ENCODE measurements at places on chromosomes 2 and 18.

- no peak for DNase-seq
These were observed 83.0 kb downstream of the CCDC138 start for GRCh38 chr2:108869542-108869941.

GRCh38 chr2:203586206-203586605 lies 51.1 kb upstream of the RAPH1 start:
- DNase-seq: no peak

- no peak for DNase-seq
These were observed 34.0 kb downstream of the TMEM185B start for GRCh38 chr2:120189189-120189588.

GRCh38 chr2:109306190-109306589 lies 177.2 kb downstream of the SH3RF3 start:
- no peak for DNase-seq

- DNase-seq: no peak
These were observed 97.4 kb upstream of the STK17B start for GRCh38 chr2:196268538-196269338.

DNA sequence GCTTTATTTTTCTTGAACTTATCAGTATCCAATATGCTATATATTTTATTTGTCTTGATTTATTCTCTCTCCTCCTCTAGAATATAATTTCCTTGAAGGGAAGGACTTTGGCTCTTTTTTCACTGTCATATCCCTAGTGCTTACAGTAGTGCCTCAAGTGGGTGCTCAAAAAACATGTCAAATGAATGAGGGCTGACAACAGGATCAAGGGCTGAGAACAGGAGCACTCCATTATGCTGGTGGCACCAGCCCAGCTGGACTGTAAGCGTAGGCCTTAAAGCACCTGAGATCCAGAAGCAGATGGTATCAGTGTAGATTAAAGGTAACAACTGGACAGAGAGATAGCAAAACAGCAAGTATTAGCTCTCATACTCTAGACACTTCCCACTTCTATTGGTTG lies 46.3 kb downstream of the PMS1 start:
- no peak for DNase-seq

GRCh38 chr2:123513351-123513750 lies 511.7 kb upstream of the CNTNAP5 start:
- DNase-seq: no peak

- peak; percentile 71 for DNase-seq
These were observed 17.1 kb downstream of the KRCC1 start for GRCh38 chr2:88038263-88039105.

GRCh38 chr18:23938043-23938756 lies 76.4 kb upstream of the TTC39C start:
- DNase-seq: no peak

GRCh38 chr2:28233164-28233676 lies 159.4 kb upstream of the FOSL2 start:
- no peak for DNase-seq

GRCh38 chr2:230984393-230985220 lies 11.3 kb upstream of the SPATA3 start:
- DNase-seq: no peak

GRCh38 chr2:233133239-233133638 lies 73.1 kb downstream of the INPP5D start:
- DNase-seq: no peak

DNA sequence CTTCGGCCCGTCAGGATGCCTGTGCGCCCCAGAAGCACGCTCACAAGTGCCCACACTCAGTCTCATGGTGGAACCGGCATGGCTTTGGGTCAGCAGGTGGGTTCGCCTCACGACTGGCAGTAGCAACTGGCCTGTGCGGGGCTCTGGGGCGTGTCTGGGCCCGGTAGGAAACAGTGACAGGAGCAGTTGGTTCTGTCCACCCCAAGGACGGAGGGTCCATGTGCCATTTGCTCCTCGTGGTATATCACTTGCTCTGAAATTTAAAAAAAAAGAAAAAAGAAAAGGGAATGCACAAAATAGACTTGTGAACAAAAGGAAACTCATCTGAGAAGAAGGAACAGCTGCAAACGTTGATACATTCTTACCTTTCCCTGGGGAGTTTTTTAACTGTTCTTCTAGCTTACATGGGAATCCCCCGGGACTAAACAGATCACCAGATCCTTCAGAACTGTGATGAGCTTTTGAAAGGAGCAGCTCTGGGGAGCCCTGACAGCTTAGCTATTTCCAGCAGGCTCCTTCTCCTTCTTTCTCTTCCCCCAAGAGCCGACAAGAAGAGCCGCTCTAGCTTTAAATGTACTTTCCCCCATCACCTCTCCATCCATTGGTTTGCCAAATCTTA lies 42.8 kb downstream of the TRAPPC12 start:
- DNase-seq: no peak

- no peak for DNase-seq
These were observed 55.1 kb downstream of the ATP8B1 start for GRCh38 chr18:57747809-57748680.

DNA sequence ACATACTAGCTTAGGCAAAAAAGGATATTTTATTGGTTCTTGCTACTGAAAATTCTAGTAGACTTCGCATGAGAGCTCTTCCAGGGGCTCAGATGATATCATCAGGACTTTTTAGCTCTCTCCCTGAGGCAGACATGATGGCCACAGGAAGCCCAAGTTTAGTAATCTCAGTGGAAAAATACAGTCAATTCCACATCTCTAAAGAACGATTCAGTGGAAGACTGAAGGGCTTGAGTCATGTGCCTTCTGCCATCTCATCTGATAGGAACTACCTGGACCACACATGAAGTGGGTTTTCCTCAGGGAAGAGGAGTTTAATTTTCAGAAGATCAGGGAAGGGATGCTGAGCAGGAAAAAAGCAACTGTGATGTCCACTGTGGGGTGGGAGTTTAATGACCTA lies 117.3 kb downstream of the TTC27 start:
- DNase-seq: no peak

DNA sequence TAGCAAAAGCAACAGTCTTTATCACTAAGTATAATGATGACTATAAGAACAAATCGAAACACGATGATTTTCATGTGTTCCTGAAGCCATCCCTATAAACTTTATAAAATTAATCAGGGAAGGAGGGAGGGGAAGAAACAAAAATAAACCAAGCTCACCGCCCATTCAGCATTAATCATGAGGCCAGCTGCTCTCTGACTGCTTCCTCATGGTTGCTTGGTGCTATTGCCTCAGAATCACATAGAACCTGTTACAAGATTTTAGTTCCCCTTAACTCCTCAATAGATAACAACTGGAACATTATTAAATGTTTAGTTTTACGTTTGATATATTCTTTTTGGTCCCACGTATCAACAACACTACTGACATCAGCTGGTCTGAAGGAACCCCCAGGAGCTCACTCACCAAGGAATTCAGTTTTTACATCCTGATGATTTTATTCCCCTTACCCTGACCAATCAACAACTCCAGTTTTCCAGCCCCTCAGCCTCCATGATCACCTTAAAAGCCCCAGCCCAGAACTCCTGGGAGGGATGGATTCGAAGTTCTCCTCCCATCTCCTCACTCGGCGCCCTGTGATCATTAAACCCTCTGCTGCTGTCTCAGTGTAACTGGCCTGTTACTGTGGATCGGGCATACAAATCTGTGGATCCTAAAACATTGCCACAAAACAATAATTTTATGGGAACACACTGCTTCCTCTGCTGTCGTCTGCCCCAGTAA lies 10.6 kb upstream of the HNRNPLL start:
- no peak for DNase-seq

GRCh38 chr2:162369551-162369950 lies 25.6 kb downstream of the GCA start:
- DNase-seq: no peak

DNA sequence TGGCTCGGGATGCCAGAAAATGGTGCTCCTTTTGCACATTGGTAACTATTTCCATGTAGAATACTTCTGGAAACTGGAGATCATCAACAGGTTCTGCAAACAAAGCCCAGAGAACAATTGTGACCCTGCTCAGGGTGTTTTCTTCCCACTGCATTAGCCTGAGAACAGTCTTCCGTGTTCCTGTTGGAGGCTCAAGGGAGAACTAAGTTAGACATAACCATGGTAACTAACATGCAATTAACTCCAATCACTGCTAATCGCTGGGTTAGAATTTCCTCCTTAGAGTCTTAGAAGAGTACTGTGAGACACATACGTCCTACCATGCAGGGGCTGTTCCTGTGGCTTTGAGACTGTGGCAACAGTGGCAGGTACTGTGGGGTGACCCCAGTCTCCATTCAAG lies 36.0 kb upstream of the PDIA6 start:
- DNase-seq: no peak

DNA sequence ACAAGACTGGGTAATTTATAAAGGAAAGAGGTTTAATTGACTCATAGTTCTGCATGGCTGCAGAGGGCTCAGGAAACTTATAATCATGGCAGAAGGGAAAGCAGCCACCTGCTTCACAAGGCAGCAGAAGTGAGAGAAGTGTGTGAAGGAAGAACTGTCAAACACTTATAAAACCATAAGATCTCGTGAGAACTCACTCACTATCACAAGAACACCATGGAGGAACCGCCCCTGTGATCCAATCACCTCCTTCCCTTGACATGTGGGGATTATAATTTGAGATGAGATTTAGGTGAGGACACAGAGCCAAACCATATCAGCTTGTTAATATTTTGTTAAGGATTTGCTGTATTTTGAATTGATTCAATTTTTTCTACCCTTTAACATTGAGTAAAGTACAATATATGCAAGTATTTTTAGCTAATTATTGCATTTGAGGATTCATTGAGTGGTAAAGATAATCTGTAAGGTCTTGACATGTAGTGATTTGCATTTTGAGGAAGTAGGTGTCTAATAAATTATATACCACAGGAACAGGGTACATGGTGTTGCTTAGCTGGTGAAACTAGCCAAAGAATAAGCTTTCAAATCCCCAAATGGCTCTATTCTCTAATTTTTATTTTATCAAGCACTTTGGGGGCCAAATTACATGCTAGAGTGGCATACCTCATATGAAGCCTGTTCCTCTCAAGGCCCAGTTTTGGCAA lies 3.9 kb upstream of the C2orf69 start:
- no peak for DNase-seq

- no peak for DNase-seq
These were observed 54.5 kb downstream of the PLEKHM3 start for GRCh38 chr2:207970826-207971180.

- DNase-seq: no peak
These were observed 85.9 kb downstream of the SKA1 start for GRCh38 chr18:50460716-50461115.

- DNase-seq: no peak
These were observed 4.6 kb downstream of the CHST10 start for GRCh38 chr2:100412881-100413321.

GRCh38 chr2:4979111-4979510 lies 713.1 kb upstream of the SOX11 start:
- no peak for DNase-seq

DNA sequence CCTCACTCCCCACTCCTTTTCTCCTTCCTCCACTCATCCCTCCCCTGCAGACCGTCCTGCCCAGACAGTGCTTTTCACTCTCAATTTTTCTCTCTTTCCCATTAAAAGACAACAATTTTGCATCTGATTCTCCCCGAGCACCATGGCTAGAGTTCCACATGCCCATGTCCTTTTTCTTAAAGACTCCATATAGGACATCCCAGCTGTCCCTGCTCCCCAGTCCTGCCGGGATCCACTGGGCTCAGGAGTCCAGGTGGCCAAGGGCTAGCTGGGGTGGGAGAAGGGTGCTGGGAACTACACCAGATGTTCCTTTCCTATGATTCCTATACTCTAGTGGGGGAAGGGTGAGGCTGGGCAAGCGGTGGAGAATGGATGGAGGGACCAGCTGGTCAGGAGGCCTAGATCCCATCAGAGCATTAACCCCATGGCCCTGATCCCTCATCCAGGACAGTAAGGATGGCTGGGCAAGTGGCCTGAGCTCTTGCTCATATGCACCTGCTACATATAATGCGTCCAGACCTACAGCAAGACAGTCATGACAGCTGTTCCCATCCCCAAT lies 52.8 kb upstream of the RMDN2 start:
- DNase-seq: no peak

- no peak for DNase-seq
These were observed 35.0 kb upstream of the GLI2 start for GRCh38 chr2:120700659-120701058.

- DNase-seq: no peak
These were observed 53.4 kb downstream of the DSC3 start for GRCh38 chr18:30989141-30989540.

DNA sequence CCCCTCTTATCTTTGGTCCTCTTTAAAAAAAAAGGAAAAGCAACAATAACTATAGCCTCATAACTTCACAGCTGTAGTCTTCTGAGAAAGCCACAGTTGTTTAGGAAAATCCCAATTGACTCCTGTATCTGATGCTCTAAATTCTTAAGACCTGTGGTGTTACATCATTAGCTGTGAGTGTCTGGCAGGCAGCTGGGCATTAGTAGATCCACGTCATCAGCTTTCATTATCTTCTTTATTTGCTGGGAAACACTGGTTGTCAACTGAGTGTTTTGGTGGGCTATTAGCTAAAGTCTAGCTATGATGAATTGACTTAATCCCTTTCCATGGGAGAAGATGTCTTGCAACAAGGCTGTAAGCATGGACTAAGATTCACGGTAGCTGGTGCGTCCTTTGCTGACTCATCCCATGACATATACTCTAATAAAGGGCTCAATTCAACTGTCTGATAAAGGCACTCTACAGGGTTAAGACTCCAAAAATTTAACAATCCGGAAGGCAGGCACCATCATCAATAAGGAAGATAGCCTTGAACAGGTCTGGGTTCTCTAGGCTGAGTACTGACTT lies 517.2 kb downstream of the PLCL1 start:
- no peak for DNase-seq

DNA sequence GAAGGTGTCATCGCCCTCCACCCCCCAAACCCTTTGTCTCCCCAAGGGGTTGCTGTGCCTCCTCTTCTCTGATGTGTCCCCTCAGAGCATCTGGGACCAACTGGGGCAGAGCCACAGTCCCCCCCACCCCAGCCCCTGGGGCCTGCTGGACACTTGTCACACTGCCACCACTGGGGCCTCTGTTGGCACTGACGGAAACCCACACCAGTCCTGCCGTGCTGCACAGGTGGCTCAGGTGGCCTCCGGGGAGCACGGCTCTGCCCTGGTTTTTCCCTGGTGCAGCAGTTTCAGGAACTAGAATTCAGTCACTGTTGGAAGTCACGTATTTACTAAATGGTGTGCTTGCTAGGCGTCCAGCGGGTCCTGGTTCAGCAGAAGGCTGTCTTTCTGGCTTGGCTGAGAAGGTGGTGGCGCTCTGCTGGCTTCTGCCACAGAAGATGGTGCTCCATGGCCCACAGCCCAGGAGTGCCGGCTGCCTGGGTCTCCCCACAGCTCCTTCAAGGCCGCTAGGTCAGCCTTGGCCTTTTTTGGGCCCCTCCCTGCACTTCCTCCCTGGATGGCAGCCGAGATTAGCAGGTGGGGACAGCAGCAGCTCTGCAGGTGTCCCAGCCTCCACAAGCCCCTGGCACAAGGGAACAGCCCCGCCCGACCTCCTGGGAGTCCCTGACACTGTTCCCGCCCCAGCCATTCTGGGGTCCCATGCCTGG lies 18.6 kb upstream of the KLHL30 start:
- no peak for DNase-seq

- DNase-seq: peak; percentile 74
These were observed 13.9 kb upstream of the UGP2 start for GRCh38 chr2:63827749-63828148.

Measured in HTR-8/SVneo (cell line).